ENCODE measurements at places on chromosomes 3 and 15. TPM values are rescaled to one million over a fixed set of nuclear protein-coding genes. Genes with fewer than 3 reads are reported as not detected.

GRCh38 chr3:71010726-71011455, 572.6 kb downstream of the FOXP1 start:
- no peaks in the 10 kb centered on the region for H3K27me3 ChIP-seq
- no peak overlapping the region for H3K27ac ChIP-seq
- no peak overlapping the region for H3K4me3 ChIP-seq
- peaks cover 5% of the 10 kb centered on the region for H3K4me1 ChIP-seq
- DNase-seq: peak; percentile 31
- H3K36me3 ChIP-seq: peaks cover 18% of the 10 kb centered on the region

Gene ONECUT1
- total RNA-seq: not detected

Gene GRM7
- not detected for total RNA-seq

Gene EFCAB12
- total RNA-seq: under 0.01 TPM

Gene MYL3
- total RNA-seq: not detected

All from IMR-90 (cell line).